Suprapubic skin (tissue), 4 donors: ENCODE measurements at places on chromosomes 4 and X.

- H3K27ac ChIP-seq, result no peak overlapping the region
- no peak overlapping the region for H3K4me3 ChIP-seq
- peaks cover 13% of the 10 kb centered on the region for H3K36me3 ChIP-seq
- no peak for DNase-seq
These were observed 8.2 kb downstream of the VAMP7 start for GRCh38 chrX:155889328-155889727.

DNA sequence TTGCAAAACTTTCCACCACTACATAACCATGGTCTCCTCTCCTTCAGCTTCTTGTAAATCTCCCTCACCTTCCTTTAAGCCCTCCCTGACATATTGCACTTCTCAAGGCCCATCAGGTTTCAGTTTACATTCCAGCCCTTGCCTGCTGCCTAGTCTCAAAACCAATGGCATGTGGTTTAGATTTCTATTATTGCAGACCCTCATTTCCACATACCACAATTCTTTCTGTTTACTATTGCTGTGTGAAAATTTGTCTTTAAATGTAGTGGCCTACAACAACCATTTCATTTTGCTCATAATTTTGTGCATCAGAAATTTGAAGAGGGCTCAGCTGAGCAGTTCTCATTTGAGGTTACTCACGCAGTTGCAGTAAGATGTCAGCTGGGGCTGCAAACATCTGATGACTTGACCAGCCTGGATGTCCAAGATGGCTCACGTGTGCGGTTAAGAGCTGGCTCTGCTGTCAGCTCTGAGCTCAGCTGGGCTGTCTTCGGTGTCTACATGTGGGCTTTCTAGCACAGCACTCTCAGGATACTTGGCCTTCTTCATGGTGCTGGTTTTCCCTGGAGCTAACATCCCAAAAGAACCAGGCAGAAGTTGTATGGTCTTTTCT lies 29.9 kb upstream of the SOD3 start:
- no peaks in the 10 kb centered on the region for H3K27me3 ChIP-seq
- H3K36me3 ChIP-seq, result no peaks in the 10 kb centered on the region
- H3K4me1 ChIP-seq, result peaks cover 19% of the 10 kb centered on the region
- no peak overlapping the region for H3K4me3 ChIP-seq
- no peak for DNase-seq
- no peak overlapping the region for H3K27ac ChIP-seq

DNA sequence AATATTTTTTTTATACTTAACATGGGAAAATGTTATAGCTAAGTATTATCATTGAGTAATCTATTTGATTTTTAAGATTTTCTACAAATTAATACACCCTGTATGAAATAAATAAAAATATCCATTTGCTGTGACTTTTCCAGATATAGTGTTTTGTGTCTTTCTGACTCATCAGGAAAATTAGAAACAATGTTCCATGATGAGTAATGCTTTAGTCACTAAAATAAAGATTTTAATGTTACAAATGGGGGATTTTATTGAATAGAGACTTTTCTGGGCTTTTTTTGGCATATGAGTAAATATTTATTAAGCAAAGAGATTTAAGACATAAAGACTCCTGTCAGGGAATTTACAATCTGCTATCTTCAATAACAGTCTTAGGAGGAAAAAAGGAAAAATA lies 279.2 kb upstream of the NOCT start:
- no peak for DNase-seq
- H3K27ac ChIP-seq, result no peak overlapping the region
- H3K4me1 ChIP-seq, result no peaks in the 10 kb centered on the region
- no peaks in the 10 kb centered on the region for H3K36me3 ChIP-seq

DNA sequence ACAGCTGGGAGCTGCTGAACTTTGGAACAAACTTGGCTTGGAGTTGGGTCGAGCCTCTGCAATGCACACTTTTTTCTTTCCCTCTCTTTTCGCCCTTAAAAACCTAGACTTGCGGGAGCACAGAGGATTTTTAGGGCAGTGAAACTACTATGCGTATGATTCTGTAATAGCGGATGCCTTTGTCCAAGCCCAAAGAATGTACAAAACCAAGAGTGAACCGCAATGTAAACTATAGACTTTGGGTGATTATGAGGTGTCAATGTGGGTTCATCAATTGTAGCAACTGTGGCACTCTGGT lies 493 bp upstream of the SH3D19 start:
- peak overlapping the region; percentile 94 for H3K4me3 ChIP-seq
- peaks cover 39% of the 10 kb centered on the region for H3K4me1 ChIP-seq
- H3K27ac ChIP-seq, result peak overlapping the region; percentile 95
- no peak for DNase-seq
- no peaks in the 10 kb centered on the region for H3K36me3 ChIP-seq

- no peaks in the 10 kb centered on the region for H3K36me3 ChIP-seq
- H3K4me1 ChIP-seq, result no peaks in the 10 kb centered on the region
- DNase-seq, result no peak
- H3K27ac ChIP-seq, result no peak overlapping the region
These were observed 964.2 kb upstream of the IGFBP7 start for GRCh38 chr4:58074382-58074781.

GRCh38 chrX:953879-954482 lies 258.5 kb downstream of the CRLF2 start:
- no peaks in the 10 kb centered on the region for H3K27me3 ChIP-seq
- no peaks in the 10 kb centered on the region for H3K4me1 ChIP-seq
- no peak overlapping the region for H3K27ac ChIP-seq

GRCh38 chr4:37780444-37781130 lies 45.9 kb upstream of the PGM2 start:
- H3K36me3 ChIP-seq, result no peaks in the 10 kb centered on the region
- no peak for DNase-seq
- peaks cover 6% of the 10 kb centered on the region for H3K4me1 ChIP-seq
- no peak overlapping the region for H3K4me3 ChIP-seq
- peak overlapping the region; percentile 35 for H3K27ac ChIP-seq

- no peak overlapping the region for H3K4me3 ChIP-seq
- no peak for DNase-seq
- no peaks in the 10 kb centered on the region for H3K27me3 ChIP-seq
- H3K4me1 ChIP-seq, result no peaks in the 10 kb centered on the region
- H3K36me3 ChIP-seq, result no peaks in the 10 kb centered on the region
These were observed 316.9 kb upstream of the AMOT start for GRCh38 chrX:113157496-113157895.

- H3K4me3 ChIP-seq, result no peak overlapping the region
- peaks cover 72% of the 10 kb centered on the region for H3K4me1 ChIP-seq
- no peak for DNase-seq
- peak overlapping the region; percentile 62 for H3K27ac ChIP-seq
- H3K27me3 ChIP-seq, result no peaks in the 10 kb centered on the region
- H3K36me3 ChIP-seq, result no peaks in the 10 kb centered on the region
These were observed 4.5 kb downstream of the MSN start for GRCh38 chrX:65671966-65672365.

- no peaks in the 10 kb centered on the region for H3K27me3 ChIP-seq
- peaks cover 5% of the 10 kb centered on the region for H3K36me3 ChIP-seq
- peaks cover 7% of the 10 kb centered on the region for H3K4me1 ChIP-seq
These were observed 104.5 kb upstream of the NAP1L5 start for GRCh38 chr4:88802138-88802537.

DNA sequence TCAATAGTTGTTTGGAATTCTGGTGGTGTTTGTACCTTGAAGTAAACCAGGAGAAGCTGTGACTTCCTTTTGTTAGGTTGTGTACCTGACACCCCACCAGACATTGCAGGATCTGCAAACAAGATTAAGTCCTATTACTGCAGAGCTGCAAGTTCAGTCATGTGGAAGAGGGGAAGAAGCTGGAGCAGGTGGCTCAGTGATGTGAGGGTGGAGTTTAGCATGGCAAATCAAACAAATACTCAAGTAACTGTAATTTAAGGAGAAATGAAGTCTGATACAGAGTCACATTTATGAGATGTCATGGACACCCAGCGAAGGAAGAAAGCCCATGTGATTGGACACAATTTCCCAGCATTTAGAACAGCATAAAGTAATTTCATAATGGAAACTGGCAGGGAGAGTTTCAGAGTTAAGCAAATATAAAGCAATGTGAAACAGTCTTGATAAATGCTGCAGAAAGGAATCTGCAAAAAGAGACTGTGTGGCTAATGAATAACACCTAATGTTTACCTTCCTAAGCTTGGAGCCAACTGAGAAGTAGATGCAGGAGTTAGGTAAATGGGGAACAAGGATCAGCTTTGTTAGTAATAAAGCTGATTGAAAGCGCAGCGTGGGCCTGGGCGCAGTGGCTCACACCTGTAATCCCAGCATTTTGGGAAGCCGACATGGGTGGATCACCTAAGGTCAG lies 249.1 kb downstream of the GBA3 start:
- H3K27me3 ChIP-seq, result no peaks in the 10 kb centered on the region
- DNase-seq, result no peak
- H3K36me3 ChIP-seq, result no peaks in the 10 kb centered on the region
- no peaks in the 10 kb centered on the region for H3K4me1 ChIP-seq
- H3K4me3 ChIP-seq, result no peak overlapping the region

DNA sequence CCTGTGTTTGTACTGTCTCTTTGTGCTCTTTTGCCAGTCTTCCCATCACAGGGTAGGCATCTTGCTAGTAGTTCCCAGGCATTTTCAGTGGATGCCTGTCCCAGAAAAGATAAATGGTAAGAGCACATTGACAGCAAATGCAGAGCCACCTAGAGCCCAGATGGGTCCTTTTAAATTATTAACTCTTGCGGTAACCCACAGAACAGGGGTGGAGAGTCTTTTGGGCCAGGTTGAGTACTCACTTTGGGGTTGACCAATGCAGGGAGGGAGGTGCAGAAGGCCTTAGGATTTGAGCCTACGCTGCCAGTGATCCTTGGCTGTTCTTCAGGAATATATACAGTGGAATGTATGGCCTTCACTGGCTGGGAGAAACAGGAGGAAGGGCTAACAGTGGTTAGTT lies 173.8 kb downstream of the MSN start:
- no peak overlapping the region for H3K27ac ChIP-seq
- no peak for DNase-seq
- H3K36me3 ChIP-seq, result no peaks in the 10 kb centered on the region
- H3K27me3 ChIP-seq, result no peaks in the 10 kb centered on the region
- no peak overlapping the region for H3K4me3 ChIP-seq
- H3K4me1 ChIP-seq, result no peaks in the 10 kb centered on the region

DNA sequence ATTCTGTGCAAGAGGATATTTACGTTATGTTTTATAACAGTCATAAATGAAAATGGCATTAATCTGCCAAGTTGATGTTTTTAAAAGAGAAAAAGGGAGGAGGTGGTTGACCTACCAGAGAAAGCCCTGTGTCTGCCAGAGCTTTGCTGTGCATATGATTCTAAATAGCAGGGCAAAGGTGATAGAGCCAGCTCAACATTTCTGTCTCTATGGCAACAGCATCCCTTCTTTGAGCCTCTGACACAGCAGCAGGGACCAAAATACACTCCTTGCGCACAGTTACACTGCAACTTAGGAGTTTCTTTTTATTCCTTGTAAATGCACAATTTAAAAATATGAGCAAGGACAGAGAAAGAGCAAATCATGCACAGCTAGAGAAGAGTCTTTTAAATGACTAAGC lies 133.3 kb upstream of the RAI2 start:
- H3K4me3 ChIP-seq, result no peak overlapping the region
- H3K27ac ChIP-seq, result no peak overlapping the region
- H3K4me1 ChIP-seq, result no peaks in the 10 kb centered on the region

DNA sequence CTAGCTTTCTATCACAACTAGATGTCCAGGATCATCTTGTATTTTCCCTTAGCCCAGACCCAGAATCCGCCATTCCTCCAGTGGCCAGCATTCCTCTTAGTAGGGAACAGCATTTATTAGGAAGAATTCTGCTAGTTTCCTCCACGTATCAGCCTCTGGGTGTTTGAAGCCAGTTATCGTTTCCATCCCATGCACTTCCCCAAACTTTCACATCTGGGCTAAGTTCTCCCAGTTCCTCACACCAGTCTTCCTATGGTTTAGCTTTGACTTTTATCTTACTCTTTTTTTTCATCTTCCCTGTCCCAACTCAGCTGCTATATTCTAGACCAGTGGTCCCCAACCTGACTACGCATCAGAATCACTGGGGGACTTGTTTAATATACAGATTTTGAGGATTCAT lies 53.5 kb upstream of the PRSS48 start:
- H3K36me3 ChIP-seq, result no peaks in the 10 kb centered on the region
- DNase-seq, result no peak
- H3K4me3 ChIP-seq, result no peak overlapping the region

- no peaks in the 10 kb centered on the region for H3K4me1 ChIP-seq
- DNase-seq, result no peak
- no peak overlapping the region for H3K4me3 ChIP-seq
- H3K27me3 ChIP-seq, result no peaks in the 10 kb centered on the region
These were observed 146.9 kb downstream of the DCHS2 start for GRCh38 chr4:154344686-154345085.

GRCh38 chr4:6380746-6381410 lies 91.5 kb downstream of the PPP2R2C start:
- no peak overlapping the region for H3K27ac ChIP-seq
- no peak for DNase-seq
- no peaks in the 10 kb centered on the region for H3K36me3 ChIP-seq
- peaks cover 41% of the 10 kb centered on the region for H3K27me3 ChIP-seq

DNA sequence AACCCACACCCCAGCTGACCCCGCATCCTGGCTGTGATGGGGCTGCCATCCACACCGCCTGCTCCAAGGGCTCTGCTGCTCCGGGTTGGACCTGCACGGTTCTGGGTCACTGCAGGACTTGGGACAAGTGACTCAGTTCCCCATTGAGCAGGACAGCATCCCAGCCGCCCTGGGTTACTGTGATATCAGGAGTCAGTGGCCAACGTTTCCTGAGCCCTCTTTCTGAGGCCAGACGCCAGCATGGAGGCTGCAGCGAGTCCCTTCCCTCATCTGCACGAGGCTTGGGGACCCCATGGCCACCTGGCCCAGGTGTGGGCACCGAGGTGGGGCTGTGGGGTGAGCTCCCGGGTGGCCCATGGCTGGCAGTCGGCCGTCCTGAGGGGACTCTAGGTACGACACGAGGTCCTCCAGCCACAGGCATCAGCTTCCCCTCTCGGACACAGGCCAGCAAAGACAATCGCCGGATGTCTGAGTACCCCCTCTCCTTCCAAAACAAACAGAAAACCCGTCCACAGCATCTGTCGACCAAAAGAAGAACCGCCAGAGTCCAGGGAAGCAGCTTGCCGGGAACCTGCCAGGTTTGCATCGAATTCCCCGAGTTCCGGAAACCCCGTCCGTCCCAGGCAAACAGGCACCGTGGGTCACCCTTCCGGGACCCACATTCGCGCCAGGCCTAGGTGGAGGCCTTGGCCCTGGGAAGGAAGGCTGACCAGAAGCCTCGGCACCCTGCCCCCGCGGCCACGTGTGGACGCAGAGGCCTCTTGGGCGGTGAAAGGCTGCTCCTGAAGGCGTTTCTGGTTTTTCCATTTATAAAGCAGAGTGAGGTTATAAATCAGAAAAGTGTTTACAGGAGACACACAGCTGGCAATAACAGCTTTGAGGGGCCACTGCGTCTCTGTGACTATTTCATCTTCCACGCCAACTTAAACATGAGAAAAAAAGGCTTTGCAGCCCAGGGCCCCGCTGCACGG lies 136.0 kb downstream of the FAM53A start:
- no peak for DNase-seq
- H3K36me3 ChIP-seq, result no peaks in the 10 kb centered on the region
- H3K4me1 ChIP-seq, result peaks cover 17% of the 10 kb centered on the region
- peaks cover 44% of the 10 kb centered on the region for H3K27me3 ChIP-seq
